AG10803 (cell line): ENCODE measurements at places on chromosomes 2 and 18.

GRCh38 chr2:136612079-136612478 lies 153.3 kb upstream of the THSD7B start:
- no peak for DNase-seq

GRCh38 chr2:20223407-20224163 lies 1.3 kb downstream of the SDC1 start:
- peak; percentile 62 for DNase-seq

- peak; percentile 69 for DNase-seq
Observed at GRCh38 chr2:186695081-186695756, 1.4 kb downstream of the FAM171B start.

GRCh38 chr18:61643884-61644647 lies 248.7 kb downstream of the RNF152 start:
- DNase-seq, result no peak

GRCh38 chr2:241257419-241258032 lies 57.9 kb downstream of the HDLBP start:
- DNase-seq, result no peak

- DNase-seq, result peak; percentile 53
Observed at GRCh38 chr18:61993831-61994230, 101.0 kb upstream of the RNF152 start.

GRCh38 chr2:128348701-128349100 lies 30.0 kb upstream of the HS6ST1 start:
- no peak for DNase-seq

DNA sequence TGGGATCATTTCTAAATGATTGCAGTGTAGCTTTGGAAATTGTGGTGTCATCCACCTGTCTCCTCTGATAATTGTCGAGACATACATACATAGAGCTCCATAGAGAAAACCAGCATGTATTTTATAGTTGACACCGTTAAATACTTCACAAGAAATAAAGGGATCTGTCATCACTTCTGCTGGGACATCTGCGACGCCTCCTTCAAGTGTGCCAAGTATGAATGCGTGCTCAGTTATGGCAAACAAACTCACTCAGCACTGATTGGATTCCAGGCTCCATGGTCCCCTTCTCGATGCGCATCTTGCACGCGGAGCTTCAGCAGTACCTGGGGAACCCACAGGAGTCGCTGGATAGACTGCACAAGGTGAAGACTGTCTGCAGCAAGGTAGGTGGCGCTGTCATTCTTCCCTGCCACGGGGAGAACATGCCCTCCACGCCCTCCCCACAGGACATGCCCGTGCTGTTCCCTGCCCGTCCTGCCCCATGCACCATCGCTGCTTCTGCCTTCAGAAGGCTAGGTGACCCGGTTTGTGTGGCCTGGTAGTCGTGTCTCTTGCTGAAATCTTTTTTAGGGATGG lies 64.1 kb downstream of the TRAPPC12 start:
- no peak for DNase-seq

DNA sequence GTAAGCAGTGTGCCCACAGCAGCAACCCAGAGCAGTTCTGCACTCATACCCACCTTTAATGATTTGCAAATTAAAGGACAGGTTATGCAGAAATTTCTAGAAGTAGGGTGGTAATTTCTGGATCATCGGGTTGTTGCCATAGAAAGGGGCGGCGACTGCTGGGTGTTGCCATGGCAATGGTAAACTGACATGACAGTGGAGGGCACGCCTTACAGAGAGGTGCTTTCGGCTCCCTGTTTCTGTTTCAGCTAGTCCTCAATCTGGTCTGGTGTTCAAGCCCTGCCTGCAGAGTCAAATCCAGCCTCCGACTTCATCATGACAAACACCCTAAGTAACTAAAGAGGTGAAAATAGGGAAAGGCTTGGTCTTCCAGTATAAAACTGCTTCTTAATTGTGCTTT lies 667.7 kb downstream of the SOCS6 start:
- DNase-seq, result no peak

DNA sequence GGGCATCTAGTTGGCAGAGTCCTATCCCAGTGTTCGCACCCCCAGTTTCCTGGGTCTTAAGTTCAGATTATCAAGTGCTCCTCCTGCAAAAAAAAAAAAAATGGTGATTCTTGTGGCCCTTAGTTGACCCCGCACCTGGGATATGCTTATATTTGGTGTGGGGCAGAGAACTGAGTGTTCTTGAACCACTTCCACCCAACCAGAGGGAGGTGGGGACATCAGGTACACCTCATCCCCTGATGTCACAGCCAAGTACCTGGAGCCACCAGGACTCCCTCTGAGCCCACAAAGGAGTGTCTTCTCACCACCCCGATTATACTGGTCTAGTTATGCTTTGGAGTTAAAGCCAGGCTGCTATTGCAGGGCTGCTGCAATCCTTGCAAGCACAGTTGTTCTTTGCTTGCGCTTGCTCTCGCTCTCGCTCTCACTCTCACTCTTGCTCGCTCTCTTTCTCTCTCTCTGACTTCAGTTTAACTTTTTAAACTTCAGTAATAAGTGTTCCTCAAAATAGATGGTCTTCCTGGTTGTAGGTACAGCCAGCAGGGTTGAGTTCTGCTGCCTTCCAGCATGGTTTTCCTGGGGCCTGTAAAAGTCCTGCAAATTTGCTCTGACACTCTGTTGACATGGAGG lies 265.7 kb downstream of the NEDD4L start:
- no peak for DNase-seq

GRCh38 chr2:42808301-42808700 lies 15.9 kb upstream of the HAAO start:
- DNase-seq, result no peak

GRCh38 chr2:216619411-216620393 lies 13.5 kb upstream of the IGFBP2 start:
- peak; percentile 43 for DNase-seq

DNA sequence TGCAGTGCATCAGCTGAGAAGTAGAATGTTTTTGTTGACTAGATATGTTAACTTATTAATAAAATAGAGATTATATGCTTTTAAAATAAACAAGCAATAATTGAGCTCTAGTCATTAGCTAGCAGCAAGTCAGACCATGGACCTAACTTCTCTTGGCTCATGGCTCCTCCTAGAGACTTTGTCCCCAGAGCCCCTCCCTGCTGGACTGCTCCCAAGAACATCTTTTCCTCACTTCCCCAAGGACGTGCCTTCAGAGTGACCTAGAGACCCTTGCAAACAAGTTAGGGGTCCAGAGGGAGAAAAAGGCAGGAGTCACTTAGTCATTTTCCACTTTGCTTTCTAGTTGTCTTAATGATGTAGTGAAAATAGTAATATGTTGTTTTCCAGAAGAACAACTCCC lies 312.5 kb upstream of the NRP2 start:
- DNase-seq, result no peak

DNA sequence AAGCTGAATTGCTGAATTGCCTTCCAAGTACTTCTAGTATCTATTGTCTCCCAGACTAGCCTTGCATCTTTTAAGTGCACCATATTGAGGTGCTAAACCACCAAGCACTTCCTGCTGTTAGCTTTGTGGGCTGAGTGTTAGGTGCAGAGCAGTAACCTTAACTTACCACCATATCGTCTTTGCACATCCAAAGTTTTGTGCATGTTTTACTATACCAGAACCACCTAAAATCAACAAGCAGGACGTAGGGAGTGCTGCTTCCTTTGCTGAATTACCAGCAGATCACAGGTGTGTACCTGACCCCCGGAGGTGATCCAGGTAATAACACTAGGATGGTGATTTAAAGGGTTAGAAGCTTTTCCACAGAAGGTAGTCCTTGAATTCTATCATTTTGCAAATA lies 359.9 kb upstream of the HNRNPA3 start:
- DNase-seq, result no peak

DNA sequence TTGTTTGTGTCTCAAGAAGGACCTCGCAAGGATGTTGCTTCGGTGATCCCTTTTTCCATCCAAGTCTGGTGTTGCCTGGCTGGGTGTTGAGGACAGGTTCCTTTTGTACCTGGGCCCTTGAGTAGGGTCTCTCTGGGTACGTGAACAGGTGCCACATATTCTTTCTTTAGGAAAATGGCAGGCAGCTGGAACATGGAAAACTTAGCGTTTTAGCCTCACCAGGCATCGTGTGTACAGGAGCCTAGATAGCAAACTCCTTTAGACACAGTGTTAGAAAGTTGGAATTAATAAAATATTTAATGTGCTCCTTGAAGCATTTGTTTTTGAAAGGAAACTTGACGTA lies 54.3 kb upstream of the RBM44 start:
- DNase-seq, result no peak

GRCh38 chr2:48444404-48444803 lies 85.5 kb upstream of the STON1 start:
- DNase-seq, result no peak

DNA sequence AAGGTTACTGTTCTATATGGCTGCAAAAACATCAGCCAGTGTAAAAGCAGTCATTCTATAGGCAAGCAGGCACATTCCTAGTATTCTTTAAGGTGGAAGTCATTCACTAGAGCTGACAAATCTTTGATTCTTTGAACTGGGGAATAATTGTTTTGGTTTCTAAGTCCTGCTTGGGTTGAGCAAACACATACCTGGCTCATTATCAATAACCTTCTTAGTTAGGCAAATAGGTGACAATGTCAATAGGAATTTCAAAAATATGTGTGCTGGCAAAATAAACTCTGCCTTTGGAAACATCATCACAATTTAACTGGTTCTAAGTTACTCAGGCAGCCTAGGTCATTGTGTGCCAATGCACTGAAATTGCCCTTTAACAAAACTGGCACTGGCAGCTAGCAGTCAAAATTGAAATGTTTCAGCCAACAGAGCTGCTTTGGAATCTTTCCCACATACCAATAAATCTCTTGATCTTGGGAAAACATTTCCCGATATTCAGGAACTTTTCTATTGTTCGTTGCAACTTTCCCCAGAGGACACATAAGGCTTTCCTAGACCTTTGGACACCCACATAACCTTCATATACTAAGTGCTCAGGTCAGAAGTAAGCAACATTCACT lies 402.0 kb upstream of the MMADHC start:
- peak; percentile 91 for DNase-seq
